ENCODE measurements at places on chromosomes 11 and 22. TPM values are rescaled to one million over a fixed set of nuclear protein-coding genes. Genes with fewer than 3 reads are reported as not detected.

The OR51B5 gene
- not detected for total RNA-seq

The SLC22A25 gene
- total RNA-seq = not detected

The YPEL1 gene
- 6.1 TPM for total RNA-seq

The KLHDC7B gene
- 16.1 TPM for total RNA-seq

The SLC25A1 gene
- 62.6 TPM for total RNA-seq

The ABCG4 gene
- total RNA-seq = 0.25 TPM

The OR6T1 gene
- not detected for total RNA-seq

The CYP2D6 gene
- total RNA-seq = 3.2 TPM

The ACR gene
- total RNA-seq = 1.6 TPM

The MS4A6E gene
- 0.38 TPM for total RNA-seq

The SYNGR1 gene
- 21.5 TPM for total RNA-seq
